Epithelial cell of esophagus (primary cell): ENCODE measurements at places on chromosomes 16 and 17.
A peak's percentile ranks its signal among the peaks of the same experiment; 100 is the strongest.

- no peak for DNase-seq
Observed at GRCh38 chr16:28542646-28543045, 3.9 kb upstream of the NUPR1 start.

DNA sequence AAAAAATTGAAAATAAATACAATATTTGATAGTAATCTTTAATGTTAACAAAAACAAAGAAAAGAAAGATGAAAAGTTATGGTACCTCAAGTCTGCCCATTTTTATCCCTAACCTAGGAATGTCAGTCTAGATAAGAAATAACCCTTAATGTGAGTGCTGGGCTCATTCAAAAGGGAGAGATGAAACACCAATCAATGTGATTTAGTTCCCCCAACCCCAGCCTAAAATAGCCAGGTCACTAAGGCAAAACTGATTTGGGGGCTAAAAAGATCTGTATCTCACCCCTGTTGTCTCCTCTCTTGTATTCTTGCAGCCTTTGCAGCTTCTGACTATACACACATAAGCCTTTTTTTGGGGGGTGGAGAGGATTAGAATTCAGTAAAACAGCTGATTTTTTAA lies 3.2 kb upstream of the IGF2BP1 start:
- DNase-seq, result no peak

DNA sequence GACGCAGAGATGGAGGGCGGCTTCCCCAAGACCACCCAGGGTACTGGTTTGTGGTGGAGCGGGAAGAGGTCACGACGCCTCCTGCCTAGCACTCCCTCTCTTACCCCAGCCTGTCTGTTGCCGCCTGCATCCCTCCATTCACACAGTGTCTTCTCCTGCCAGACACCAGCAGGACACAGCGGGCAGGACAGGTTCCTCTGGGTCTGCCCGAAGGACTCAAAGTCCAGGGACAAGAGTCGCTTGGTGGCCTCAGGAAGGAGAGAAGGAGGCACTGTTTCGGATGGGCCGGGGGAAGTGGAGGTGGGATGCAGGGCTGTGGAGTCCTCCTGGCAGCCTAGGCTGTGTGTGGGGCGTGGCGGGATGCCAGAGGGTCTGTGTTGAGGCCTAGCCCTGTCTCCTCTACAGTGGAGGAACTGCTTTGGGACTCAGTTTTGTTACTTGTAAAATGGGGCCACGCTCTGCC lies 19.6 kb upstream of the TNS4 start:
- no peak for DNase-seq

- peak; percentile 24 for DNase-seq
Observed at GRCh38 chr16:2471016-2471652, at the start of gene NTN3. NTN3 (plus strand) TSS chr16:2471297; CDS start chr16:2471702, 405 bp downstream.

- no peak for DNase-seq
Observed at GRCh38 chr16:49620869-49621240, 235.1 kb downstream of the ZNF423 start.

- peak; percentile 21 for DNase-seq
Observed at GRCh38 chr17:9360677-9361081, 214.9 kb downstream of the STX8 start.

DNA sequence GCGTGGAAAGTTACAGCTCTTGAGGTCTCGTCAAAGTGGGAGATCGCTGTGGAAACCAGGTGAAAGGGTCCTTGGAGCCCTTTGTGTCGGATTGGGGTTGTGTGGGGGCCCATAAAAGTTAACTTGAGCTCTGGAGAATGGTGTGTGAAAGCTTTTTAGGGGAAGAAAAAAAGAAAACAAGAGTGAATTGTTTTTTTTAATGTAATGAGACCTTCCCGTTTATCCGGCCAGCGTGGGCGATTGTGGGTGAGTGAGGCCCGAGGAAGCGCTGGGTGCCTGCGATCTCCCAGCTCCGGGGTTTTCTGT lies 150.6 kb downstream of the MSI2 start:
- DNase-seq, result no peak
